DMS79 treated with DMSO at 0.1 percent for 48 hours (cell line): ENCODE measurements at places on chromosomes 4 and X.

GRCh38 chr4:77629885-77630284, 24.3 kb downstream of the CXCL13 start:
- DNase-seq = no peak

- no peak for DNase-seq
Observed at GRCh38 chrX:115023139-115023538, 5.7 kb upstream of the IL13RA2 start.

DNA sequence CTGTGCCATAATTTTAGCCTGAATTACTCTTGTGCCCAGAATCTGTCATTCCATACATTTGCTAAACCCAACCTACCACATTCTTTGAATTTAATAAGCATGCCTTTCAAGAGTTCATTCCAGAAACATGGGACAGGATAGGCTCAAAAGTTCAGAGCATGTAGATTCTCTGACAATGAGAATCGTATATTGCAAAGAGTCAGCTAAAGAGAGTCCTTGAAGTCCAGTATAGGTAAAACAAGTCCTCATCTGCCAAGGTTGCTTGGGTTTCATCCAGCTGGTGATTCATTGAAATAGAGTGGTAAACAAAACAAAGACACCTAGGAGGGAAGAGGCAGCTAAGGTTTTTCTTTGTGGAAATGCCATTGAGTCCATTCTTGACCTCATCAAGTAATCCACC, 249.3 kb upstream of the DIPK2B start:
- no peak for DNase-seq

DNA sequence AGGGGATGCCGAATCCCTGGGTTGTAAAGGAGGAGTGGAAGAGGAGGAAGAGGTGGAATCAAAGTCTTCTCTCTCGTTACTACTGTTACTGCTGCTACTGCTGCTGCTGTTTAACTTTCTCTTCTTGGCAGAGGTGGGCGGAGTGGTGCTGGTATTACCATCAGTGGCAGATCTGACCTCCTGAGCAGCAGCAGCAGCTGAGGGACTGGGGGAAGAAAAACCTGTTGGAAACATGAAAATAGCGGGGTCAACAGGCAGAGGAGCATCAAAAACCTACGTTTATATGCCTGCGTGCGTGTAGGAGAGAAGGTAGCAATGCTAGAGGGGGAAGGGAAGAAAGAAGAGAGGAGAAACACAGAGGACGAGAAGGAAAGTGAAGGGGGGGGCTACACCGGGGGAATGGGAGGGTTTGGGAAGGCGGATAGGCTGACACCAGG, 339 bp downstream of the CUL4B start:
- DNase-seq = no peak

GRCh38 chr4:119281393-119281792, 40.5 kb downstream of the FABP2 start:
- DNase-seq = no peak

DNA sequence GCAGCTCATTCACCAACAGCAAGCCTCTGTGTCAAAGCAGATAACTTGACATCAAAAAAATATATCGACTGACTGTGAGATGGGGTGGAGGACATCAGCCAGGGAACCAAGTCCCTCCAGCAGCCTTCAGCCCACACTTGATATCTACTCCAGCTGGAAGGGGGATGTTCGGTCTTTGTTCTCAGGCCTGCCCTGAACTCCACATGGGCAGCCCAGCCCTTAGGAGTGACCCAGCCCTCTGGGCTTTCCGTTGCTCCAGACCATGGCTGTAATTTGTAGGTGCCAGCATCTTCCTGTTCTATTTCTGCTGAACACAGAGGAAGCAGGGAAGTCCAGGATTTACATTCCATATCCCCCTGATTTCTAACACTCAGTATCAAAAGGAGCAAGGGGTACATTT, 17.4 kb downstream of the RASL11B start:
- DNase-seq = no peak

GRCh38 chrX:48592971-48593370, 4.3 kb upstream of the WDR13 start:
- DNase-seq = no peak

DNA sequence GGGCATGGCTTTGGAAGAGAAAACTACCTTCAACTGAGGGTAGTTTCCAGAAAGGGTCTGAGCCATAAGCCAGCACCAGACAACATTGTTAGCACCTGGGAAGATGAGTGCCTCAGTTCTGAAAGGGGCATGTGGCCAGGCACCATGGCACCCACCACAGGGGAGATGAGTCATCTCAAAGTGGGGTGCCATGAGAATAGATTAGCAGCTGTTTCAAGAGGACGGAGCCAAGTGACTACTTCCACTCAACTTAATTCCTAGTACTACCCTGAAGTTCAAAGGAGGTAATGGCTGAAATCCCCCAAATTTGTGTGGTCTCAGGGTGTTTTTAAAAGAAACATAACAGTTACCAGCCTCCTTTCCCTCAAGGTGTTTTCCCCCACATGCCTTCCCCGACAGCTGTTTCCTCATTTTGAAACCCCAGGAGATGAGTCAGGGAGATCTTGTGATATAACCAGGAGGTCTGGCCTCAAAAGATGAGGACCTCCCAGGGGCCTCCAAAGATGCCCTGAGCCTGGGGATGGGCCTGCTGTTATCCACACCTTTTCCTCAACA, 27.8 kb upstream of the FTHL17 start:
- no peak for DNase-seq

- no peak for DNase-seq
Observed at GRCh38 chrX:262381-262909, 18.7 kb upstream of the PLCXD1 start.

- DNase-seq = no peak
Observed at GRCh38 chr4:53575552-53575951, 15.7 kb downstream of the LNX1 start.

- DNase-seq = no peak
Observed at GRCh38 chr4:129189630-129190029, 93.7 kb downstream of the C4orf33 start.

GRCh38 chr4:87529187-87529586, at the start of gene SPARCL1:
Gene SPARCL1 (minus strand): TSS chr4:87529376. CDS start chr4:87499574, 29,802 bp downstream.
- DNase-seq = no peak

GRCh38 chr4:165355900-165356300, 22.9 kb upstream of the CPE start:
- peak; percentile 19 for DNase-seq

DNA sequence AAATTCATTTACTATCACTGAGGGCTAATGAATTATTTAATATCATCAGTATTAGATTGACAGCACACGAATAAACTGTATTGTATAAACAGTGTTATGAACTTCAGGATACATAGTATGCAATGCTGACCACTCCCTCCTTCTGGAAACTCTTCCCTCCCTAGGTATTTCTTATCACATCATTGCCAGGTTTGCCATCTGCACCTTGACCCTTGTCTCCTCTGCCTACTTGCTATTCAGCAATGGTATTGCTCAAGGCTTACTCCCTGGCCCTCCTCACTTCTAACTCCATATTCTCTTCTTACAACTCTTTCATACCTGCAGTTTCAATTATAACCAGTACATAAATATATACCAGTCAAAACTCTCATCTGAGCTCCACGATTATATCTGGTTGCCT, 38.9 kb downstream of the ATP8A1 start:
- DNase-seq = no peak

DNA sequence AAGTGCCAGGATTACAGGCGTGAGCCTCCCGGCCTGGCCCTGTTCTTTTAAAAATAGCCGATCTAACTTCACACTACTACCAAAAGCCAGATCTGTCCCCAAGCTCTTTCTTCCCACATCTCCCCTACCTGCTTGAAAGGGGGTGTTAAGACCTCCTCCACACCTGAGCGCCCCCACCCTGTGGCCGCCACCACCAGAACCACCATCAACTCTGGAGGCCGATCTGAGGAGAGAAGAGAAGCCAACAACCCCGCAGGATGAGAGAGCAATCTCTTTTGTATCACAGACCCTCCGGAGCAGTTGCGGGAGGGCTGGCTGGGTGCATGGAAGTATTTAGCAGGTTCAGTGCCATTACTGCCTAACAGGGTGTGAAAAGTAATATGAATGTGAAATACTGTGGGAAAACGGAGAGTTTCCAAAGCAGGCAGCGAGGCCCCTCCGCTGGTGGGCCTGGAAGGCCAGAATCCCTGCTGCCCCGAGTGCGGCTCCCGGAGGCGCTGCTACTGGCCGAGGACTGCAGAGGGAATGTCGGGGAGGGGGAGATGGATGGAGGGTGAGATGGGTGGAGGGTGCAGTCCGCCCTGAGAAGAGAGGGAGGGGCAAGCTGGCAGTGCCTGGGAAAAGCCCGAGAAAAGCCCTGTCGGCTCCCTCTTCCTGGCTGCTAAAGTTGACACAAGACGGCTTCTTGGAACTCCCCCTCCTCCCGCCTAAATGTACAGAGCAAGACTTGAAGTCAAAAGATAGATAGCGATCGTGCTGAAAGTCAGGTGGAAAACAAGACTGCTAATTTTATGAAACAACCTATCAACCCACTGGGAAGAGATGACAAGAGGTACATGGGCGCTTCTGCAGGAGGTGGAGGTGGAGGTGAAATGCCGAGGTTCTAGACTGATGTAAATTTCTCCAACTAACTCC, 22.3 kb downstream of the HAND2 start:
- DNase-seq = no peak

- no peak for DNase-seq
Observed at GRCh38 chr4:66804979-66805378, 740.3 kb downstream of the CENPC start.

DNA sequence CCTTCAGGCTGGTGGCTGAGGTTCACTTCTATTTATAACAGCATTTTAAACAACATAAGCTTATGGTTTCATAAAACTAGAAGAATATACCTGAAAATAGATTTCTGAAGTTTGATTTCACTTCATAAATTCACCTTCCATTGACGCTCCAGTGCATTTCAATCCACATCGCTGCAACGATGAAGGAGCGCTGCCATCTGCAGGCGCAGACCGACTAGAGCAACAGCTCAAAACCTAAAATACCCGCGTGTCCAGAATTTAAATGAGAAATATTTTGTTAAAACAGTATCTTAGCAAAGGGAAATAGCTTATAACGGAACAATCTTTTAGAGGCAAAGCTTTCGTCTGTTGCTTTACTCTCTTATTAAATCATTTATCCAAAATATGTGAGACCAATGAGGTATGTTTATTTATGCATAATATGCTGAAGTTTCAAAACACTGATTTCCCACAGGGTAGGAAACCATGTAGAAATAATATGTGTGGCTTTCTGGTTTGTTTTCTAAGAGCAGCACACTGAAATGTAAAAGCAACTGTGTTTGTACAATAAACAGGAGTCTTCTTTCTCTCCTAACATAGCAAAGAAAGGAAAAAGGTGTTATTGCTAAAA, 816.4 kb upstream of the FRG1 start:
- DNase-seq = no peak

GRCh38 chr4:103099691-103100392, at the start of gene BDH2:
Gene BDH2 (minus strand): TSS chr4:103099834. CDS start chr4:103096254, 3,580 bp downstream.
- peak; percentile 56 for DNase-seq

DNA sequence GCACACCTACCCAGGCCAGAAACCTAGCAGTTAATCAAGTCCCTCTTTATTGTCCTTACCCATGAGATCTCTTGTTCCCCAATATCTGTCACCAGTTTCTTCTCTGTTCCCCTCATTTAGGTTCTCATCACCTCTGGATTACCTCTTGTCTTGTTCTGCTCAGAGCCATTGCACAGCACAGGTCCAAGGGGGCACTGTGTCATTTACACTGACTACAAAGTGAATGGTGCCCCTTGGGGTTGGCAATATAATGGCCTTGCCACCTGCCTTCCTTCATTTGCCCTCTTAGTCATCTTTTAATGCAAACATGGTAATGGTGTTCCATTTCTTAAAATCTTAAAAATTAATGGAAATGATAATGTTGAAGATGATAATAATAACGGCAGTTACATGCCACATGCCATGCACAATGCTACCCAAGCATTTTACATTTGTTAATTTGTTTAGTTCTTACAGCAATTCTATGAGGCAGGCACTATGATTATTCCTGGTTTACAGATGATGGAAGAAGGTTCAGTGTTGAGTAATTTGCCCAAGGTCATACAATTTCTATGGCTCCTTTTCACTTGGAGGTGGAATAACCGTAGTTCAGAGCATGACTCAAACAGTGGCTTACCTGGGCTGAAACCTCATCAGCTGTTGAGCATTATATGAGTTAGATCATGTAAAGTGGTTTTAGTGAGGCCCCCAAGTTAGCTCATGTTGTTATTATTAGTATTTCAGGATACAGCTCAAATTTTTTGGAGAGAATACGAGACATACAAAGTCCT, 117.9 kb downstream of the RASL11B start:
- no peak for DNase-seq

- peak; percentile 17 for DNase-seq
Observed at GRCh38 chr4:5050520-5051277, 581 bp upstream of the STK32B start.

GRCh38 chr4:119034276-119035008, 101.2 kb upstream of the MYOZ2 start:
- no peak for DNase-seq

DNA sequence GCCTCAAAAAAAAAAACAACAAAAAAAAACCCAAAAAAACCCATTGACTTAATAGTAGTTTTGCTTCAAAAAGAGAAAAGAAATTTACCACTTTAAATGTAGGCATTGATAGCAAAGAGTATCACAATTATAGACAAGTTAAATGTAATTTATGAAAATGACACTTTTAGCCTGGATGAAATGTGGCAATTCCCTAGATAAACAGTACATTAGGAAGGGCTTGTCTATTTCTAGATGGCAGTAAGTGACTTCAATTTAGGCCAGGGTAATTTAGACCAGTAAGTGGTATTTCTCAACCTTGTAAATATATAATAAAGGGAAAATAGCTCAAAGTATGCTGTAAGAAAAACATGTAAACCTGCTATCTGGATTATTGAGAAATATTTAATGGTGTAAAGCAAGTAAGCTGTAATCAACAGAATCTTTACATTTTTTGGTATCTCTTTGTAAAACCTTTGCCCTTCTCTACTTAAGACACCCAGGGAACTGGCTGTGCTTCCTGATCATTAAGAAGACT, 103.7 kb upstream of the RAPGEF2 start:
- DNase-seq = no peak

GRCh38 chrX:133054761-133055405, 42.0 kb downstream of the USP26 start:
- DNase-seq = no peak

DNA sequence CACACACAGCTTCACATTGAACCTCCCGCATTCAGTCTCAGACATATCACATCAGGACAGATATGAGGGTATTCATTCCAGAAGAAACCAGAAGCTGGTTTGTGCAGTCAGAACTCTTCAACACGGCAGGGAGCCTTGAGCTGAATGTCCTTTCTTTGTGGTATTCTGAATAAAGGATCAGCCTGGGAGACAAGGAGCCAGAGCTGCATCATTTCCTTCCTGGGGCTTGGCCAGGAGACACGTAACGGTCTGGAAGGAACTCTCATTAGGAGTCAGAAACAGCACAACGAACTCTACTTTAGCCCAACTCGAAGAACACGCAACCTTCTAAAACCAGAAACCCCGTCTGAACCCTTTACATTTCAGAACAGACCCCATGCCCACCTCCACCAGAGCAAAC, 46.4 kb downstream of the KDR start:
- DNase-seq = no peak

GRCh38 chr4:145881989-145882388, 56.6 kb downstream of the ZNF827 start:
- peak; percentile 77 for DNase-seq
